ENCODE measurements at places on chromosomes 2 and 18.

GRCh38 chr2:217437290-217437870 lies 565.4 kb downstream of the TNS1 start:
- DNase-seq, result no peak

- no peak for DNase-seq
These were observed 99.2 kb upstream of the ITGA4 start for GRCh38 chr2:181357979-181358378.

GRCh38 chr2:119599384-119599783 lies 55.1 kb downstream of the CFAP221 start:
- DNase-seq, result no peak

DNA sequence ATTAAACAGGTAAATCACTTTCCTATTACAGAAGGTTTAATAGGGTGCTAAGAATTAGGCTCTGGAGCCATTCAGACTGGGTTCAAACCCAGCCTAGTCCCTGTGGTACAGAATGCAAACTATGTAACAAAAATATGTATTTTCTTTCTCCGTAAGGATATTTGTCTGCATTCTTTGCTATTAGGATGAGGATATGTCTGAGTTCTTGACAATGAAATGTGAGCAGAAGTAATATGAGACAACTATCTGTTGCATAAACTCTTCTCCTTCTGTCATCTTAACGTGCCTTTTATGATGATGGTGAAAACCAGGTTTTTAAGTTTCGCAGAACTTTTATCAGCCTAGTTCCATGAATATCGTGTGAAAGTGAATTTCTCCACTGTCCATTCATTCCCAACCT lies 1129.1 kb upstream of the ZEB2 start:
- no peak for DNase-seq

GRCh38 chr18:11494107-11494506 lies 115.3 kb upstream of the SLC35G4 start:
- no peak for DNase-seq

DNA sequence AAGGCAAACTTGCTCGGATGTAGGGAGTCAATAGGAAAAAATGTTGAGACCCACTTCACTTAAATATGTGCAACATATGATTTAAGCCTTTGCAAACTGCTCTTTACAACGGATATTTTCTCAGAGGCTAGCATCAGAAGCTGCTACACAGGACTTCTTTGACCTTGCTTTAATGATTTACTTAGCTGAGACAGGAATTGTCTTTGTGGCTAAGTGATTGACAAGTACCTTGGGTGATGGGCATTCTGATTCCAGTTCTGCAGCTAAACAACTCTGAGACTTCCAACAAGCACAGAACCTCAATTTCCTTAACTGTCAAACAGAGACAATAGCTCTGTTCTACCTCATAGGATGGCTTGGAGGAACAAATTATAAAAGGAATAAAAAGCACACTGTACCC lies 150.2 kb downstream of the NCKAP5 start:
- no peak for DNase-seq

DNA sequence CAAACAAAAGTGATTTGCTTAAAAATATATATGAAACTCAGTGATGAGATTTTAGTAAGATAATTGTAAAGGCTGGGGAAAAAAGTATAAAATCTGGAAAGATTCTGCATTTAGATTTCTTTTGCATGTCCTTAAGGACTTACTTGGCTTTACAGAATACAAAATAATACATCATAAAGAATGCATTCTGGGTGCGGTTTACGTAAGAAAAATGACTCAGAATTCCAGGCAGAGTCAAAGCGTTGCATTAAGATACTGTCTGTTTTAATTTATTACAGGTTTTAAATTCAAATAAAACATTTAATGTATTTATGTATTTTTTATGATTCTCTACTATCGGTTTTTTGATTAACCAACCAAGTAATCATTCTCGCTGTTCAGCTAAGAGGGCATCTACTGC lies 178.0 kb downstream of the SH3BP4 start:
- DNase-seq, result no peak

- no peak for DNase-seq
These were observed 40.5 kb upstream of the GAREM1 start for GRCh38 chr18:32511147-32511546.

- peak; percentile 1 for DNase-seq
These were observed 12.3 kb upstream of the NEU4 start for GRCh38 chr2:241796610-241797138.

DNA sequence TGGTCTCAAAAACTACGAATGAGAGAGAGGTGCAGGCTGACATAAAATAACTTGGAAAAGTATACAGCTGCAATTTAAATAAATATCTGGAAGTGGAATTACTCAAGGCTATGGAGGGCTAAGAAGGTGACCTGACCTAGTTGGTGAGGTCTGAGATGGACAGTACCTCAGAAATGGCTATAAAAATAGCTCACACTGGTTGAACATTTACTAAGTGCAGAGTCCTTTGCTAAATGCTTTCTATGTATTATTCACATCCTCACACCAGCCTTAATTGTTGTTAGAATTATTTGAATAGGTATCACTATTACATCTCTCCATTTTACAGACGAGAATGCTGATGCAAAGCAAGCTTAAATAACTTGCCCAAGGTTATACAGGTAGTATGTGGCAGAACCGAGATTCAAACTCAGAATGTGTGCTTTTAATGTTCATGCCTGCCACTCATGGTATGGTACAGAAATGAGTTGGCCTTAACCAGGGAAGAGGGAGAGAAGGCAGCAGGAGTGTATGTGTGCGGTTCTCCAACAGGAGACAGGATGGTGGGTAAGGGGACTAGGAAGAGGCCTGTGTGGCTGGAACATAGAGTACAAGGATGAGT lies 37.4 kb downstream of the MRPL44 start:
- no peak for DNase-seq

GRCh38 chr2:60515721-60516226 lies 37.7 kb downstream of the BCL11A start:
- DNase-seq, result no peak

DNA sequence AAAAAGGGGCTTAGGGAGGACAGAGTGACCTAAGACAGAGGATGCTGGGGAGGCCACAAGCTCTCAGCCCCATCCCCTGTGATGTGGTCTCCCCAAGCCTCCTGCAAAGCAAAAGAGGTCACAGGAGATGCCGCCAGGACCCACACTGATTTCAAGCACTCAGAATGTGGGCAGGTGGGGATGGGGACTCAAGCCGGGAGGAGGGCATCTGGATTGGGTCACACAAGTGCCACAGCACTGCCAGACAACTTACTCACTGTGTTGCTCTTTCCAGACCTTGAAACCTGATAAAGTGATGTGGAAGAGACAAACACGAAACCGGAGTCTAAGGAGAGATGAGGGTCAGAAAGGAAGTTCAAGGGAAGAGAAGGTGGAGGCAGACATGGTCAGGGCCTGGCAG lies 95.7 kb downstream of the TTC32 start:
- no peak for DNase-seq

- DNase-seq, result peak; percentile 54
These were observed 746 bp upstream of the POLR1B start for GRCh38 chr2:112541315-112542122.

DNA sequence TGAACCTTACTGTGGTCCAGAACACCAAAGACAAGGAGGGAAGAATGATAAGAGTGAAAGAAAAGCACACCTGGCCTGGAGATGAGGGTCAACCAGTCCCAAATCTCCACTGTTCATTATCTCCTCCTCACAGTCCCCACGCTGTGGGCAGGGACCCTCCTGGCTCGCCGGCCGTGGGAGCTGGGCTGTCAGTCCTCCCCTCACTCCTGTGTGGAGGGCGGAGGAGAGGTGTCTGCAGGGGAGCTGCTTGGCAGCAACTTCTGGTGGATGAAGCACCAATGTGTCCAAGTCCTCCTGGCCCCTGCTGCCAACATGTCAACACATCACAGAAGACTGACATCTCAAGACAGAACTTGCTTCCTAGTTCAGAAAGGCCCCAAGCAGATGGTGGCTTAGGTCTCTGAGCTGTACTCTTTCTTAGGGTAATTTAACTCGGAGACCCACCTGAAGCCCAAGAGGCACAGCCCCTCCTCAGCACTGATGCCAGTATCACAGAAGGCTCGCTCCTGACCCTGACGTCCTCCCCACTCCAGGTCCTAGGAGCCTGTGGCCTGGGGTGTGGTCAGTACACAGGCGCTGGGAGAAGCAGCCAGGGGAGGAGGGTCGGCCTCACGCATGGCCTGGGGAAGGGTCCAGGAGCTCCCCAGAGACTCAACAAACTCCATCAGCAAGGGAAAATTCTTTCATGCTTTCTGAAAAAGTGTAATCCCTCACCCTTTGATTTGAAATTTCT lies 54.5 kb downstream of the PARD6G start:
- no peak for DNase-seq

DNA sequence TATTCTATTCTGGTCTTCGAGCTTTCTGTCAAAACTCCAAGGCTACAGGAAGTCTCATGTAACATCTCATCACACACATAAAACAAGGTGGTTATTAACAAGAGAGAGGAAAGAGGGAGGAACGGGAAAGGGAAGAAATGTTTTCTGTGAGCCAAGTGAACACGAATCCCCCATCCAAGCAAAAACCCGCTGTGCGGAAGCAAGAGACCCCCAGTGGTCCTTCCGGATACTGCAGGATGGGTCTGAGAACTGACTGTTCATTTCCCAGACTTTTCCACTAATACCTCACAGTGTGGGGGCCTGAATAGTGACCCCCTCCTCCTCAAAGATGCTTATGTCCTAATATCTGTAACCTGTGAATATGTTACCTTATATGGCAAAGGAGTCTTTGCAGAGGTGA lies 19.0 kb upstream of the DIPK1C start:
- no peak for DNase-seq

DNA sequence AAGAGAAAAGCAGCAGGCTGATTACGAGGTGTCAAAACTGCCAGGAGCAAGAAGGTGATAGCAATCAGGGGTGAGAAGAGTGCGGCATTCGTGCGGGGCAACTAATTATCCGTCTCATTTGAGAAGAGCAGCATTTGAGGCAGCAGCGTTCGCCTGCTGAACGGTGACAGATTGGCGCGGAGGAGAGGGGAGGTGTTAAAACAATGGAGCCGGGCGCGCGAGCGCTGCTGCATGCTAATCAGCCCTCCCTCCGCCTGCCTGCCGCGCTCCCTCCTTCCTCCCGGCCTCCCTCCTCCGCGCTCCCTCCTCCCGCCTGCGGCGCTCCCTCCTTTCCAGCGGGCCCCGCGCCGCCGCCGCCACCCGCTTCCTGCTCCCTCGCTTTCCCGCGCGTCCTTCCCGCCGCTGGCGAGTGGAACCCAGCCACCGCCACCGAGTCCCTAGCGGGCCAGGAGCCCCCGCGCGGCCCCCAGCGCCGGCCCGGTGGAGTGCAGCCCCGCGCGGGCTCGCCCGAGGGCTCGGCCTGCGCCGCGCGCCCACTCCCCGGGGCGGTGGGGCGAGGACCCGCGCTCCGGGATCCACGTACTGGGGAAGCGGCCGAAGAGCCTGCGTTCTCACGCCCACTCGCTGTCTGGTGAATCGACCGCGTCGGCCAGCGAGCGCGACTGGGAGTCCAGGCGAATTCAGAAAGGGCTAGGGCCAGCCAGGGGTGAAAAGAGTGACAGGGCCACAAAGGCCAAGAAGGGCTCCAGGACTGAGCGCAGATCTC lies 69.5 kb upstream of the PSMD14 start:
- DNase-seq, result peak; percentile 50

DNA sequence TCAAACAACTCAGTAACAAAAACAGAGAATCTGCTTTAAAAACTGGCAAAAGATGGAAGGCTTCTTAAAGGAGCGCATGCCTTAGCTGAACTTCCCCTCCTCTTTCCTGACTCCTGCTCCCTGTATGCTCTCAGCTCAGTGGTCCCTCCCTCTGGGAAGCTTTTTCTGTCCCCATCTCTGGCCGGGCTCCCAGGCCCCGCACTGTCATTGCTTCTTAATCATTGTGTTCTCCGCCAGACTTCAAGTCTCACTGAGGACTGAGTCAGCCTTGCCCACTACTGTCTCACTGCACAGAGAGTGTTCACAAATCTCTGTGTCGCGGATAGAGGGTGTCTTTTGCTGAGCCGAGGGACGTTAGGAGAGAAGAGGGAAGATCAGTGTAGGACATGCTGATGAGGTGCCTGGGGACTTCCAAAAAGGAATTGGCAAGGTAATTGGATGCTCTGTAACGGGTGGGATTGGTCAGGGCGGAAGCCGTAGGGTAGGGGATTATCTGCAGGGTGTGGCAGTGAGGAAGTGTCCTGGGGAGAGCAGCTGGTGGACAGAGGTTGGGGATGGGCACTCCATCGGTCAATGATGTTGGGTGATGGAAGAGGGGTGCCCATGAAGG lies 16.2 kb downstream of the TOGARAM2 start:
- no peak for DNase-seq

- DNase-seq, result no peak
These were observed 31.6 kb downstream of the RAB27B start for GRCh38 chr18:54859667-54860421.

- no peak for DNase-seq
These were observed 302.2 kb upstream of the MAP2 start for GRCh38 chr2:209121691-209122090.

GRCh38 chr2:8219631-8220355 lies 462.1 kb upstream of the ID2 start:
- DNase-seq, result no peak

- DNase-seq, result no peak
These were observed 18.9 kb downstream of the TGIF1 start for GRCh38 chr18:3468833-3469232.

DNA sequence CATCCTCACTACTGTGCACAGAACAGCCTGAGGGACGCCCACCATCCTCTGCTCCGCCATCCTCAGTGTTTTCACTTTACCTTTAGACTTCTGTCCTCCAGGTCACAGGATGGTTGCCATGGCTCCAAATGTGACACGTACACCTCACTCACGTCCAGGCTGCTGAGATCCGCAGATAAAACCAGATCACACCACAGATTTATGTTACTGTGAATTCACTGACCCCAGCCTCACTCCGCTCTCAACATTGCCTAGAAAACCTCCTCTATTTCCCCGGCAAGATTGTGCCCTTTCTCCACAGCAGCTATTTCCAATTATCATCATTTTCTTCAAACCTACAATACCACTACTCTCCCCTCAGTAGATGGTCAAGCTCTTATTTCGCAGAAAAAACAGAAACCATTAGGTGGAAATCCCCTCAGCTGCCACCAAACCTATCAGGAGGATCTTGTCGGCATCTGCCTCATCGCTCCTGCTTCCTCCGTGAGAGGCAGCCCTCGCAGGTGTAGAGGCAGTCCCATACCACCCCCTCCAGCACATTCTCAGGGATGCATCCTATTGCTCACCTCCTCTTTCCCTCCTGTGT lies 49.8 kb upstream of the SLC1A4 start:
- no peak for DNase-seq

- no peak for DNase-seq
These were observed 685.4 kb upstream of the CELF4 start for GRCh38 chr18:38250971-38251370.

DNA sequence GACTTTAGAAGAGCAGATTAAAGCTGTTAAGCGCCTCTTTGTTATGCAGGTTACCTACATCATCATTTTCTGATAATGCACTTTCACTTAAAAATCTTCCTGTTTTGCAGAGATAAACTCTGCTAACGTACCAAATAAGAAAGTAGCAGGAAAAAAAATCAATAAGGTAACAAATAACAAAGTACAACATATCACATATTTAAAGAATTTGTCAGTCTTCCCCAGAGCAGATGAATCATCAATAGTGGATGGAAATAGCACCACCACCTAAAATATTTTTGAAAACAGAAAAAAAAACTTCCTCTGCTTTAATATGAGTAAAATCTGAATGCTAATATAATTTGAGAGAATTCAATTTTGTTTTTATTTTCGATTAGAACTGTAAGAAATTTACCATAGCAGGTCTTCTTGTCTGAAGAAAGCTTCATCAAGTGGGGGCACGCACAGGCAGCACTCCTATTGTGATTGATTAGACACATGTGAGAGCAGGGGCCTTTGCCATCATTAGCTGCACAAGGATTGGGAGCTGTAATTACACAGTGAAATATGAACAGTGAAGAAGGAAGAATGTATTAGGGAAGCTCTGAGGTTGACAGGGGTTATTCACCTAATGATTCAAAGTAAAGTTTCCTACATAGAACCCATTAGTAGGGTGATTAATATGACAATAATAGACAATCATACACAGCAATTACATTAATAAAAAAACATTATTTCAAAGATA lies 1279.4 kb downstream of the LRP1B start:
- DNase-seq, result no peak
